Right renal pelvis (tissue), 4 donors: ENCODE measurements at places on chromosomes 5 and 9.

GRCh38 chr5:127666043-127666716 is 17.3 kb downstream of the CTXN3 start:
- no peak for DNase-seq

DNA sequence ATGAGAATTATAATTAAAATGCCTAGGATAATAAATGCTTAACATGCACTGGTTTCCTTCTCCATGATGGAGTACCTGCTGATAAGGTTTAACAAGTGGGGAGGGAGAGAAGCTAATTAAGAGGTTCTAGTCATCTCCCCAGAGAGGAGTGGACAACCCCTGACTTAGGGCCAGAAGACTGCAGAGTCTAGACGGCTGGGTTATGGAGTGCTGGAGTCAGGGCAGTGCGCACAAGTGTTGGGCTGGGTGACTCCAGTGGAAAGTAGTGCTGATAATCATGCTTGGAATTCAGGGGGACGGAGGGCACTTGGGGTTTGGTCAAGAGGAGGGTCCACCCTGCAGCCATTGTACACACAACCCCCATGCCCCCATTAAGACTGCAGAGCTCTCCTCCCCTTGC is 32.8 kb upstream of the TGFBI start:
- DNase-seq = no peak

DNA sequence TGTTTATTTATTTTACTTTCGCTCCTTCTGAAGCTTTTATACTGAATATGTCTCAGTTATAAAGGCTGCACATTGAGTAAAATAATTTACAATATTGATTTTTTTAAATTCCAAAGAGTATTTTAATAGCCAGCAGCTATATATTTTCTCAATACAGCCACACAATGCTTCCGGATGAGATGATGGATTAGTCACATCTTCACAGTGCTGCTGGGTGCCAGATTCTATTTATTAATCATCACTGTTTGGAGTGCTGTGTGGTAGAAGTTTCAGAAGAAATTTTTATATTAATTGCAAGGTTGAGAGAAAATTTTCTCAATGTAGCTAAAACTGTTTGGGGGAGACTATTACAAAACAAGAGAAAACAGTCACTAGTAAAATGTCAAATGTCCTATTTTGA is 989.8 kb downstream of the TLE4 start:
- no peak for DNase-seq

GRCh38 chr9:36796671-36797419 is 224.2 kb downstream of the MELK start:
- DNase-seq = no peak

- DNase-seq = no peak
Observed at GRCh38 chr9:123796618-123797484, 133.1 kb downstream of the DENND1A start.

DNA sequence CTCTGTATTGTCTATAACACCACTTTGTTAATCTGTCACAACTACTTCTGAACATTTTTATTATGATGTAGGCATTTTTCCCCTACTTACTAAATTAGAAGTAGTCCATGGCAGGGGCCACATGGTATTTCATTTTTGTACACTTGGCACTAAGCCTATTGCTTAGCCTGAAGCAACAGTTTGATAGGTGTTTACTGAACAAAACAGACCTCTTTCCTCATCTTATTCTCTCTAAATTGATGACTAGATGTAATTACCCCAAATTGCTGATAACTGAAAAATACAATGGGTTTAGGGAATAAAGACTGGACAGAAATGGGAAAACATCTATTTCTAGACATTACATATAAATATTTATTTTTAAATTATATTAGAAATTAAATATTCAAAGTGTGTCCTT is 633.8 kb downstream of the SLCO4C1 start:
- no peak for DNase-seq

GRCh38 chr5:112329419-112330090 is 89.5 kb downstream of the EPB41L4A start:
- no peak for DNase-seq

DNA sequence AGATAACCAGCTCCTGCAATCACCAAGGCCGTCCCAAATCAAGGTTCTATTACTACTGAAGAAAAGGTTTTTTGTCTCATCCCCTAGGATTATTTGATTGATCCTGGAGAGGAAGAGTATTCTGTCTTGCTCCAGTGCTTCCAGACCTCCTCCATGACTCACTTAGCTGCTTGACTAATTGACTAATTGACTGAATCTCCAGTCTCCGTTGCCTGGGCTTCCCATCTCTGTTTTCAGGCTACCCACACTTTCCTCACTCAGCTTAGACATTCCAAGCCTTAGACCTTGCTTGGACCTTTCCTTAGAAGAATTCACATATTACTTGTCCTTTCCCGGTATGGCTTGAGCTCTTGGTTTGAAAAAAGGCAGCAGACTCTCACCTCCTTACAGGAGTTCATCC is 60.6 kb downstream of the FRMD3 start:
- DNase-seq = no peak

DNA sequence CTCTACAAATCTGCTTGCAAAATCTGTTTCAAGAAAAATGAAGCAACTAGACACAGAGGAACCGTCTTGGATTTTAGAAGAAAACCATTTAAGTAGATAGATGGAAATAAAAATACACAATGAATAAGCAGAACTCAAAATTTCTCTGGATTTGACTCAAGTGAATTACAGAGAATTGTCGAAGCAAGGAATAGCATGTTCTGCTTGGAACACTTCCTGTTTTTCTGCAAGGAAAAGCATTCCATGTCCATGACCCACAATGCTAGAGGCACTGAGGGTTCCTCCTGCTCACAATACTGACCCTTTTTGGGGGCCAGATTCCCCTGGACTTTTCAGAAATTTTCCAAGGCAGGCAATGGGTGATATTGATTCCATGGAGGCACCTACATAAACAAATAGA is 29.8 kb downstream of the PRUNE2 start:
- DNase-seq = no peak

DNA sequence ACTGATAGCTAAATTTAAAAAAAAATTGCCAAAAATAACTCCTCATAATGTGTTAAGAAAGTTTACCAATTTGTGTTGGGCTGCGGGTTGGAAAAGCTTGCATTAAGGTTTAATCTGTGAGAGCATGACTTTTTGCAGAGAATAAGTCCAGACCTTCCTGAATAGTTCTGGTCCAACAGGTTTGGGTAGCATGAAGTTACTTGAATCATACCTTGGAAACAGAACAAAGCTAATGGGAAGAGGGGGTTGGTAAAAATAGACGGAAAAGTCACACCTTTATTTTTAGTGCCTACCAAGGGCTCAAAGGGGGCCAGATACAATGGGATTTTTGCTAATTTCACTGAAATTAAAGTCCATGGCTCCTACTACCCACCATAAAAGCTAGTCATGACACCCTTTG is 17.1 kb upstream of the MATR3 start:
- DNase-seq = no peak

- DNase-seq = no peak
Observed at GRCh38 chr5:116970318-116970717, 395.7 kb upstream of the SEMA6A start.

GRCh38 chr5:158159621-158160020 is 300.7 kb upstream of the CLINT1 start:
- no peak for DNase-seq

DNA sequence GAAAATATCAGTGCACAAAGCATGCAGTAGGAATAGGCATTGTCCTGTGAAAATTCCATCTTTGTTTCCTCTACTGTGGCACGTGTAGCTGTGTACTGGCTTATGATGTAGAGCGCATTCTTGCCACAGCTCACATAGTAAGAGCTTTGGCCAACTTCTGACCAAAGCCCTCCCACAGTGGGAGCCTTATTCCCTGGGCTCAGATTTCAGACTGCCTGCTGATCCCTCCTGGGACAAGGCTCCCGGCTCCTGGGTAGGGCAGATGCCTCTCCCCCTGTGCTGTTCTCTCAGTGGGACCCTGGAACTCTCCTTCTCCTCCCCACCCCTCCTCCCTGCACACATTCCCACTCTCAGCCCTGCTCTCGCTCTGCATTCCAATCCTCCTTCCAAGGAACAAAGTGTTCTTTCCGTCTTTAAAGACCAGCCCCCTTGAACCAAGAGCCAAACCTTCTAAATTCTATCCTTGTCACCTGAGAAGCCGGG is 17.5 kb downstream of the LCP2 start:
- no peak for DNase-seq

- DNase-seq = no peak
Observed at GRCh38 chr5:78594610-78595457, 53.7 kb downstream of the LHFPL2 start.

GRCh38 chr5:118491351-118491750 is 497.0 kb downstream of the DTWD2 start:
- DNase-seq = no peak

- no peak for DNase-seq
Observed at GRCh38 chr9:129077236-129077635, 3.7 kb upstream of the DOLPP1 start.

GRCh38 chr9:72444435-72444834 is 77.0 kb upstream of the TMC1 start:
- no peak for DNase-seq

- no peak for DNase-seq
Observed at GRCh38 chr5:92808474-92808873, 772.5 kb downstream of the NR2F1-AS1 start.
